ENCODE measurements at places on chromosomes 5 and 9.

DNA sequence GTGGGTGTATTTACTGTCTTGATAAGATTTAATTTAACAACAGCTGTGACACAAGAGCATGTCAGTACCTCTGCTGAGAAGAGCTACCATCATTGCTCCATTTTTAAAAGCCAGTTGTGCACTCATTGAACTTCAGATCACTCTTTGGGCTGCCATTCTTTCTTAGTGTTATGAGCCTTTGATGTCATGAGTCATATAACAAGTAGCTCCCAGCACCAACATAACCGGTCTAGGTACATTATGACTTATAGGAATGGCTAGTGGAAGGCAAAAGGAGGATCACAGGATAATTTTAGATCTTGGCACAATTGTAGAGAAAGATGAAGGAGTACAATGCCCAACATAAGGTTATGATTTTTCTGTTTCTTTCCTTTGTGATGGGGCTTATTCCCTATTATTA is 170.8 kb upstream of the FBN2 start:
- no peak for DNase-seq

GRCh38 chr5:101260857-101261256 is 357.8 kb upstream of the ST8SIA4 start:
- DNase-seq: no peak

DNA sequence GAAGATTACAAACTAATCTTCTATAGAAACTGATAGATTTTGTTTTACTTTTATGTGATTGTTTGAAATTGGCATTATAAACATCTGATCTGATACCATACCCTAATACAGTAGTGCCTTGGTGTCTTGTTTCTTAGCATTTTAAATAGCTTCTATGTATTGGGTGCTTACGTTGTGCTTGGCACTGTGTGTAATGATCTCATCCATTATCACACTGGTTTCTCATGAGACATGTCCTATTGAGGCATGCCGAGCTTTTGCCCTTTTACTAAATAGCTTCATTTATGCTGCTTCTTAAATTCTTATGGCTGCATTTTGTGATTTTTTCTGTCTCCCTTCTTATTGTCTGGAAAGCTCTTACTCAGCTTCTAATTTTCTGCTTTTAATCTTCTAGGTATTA is 48.2 kb upstream of the TLR4 start:
- DNase-seq: no peak

DNA sequence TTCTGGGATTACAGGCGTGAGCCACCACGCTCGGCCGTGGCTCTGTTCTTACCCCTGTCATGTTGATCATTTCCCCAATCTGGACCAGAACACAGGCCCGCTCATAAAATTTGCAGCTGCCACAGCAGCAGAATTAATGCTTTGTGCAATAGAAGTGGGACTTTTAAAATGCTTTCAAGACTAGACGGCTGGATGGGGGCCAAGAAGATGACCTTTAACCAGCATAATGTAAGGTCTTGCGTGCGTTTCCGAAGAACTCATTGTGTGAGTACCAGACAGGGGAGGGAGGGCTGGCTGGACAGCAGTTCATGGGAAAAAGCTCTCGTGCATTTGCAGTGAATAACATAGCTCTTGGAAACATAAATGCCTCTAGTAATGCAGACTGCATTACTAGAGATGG is 3.5 kb upstream of the WDR38 start:
- DNase-seq: peak; percentile 64

DNA sequence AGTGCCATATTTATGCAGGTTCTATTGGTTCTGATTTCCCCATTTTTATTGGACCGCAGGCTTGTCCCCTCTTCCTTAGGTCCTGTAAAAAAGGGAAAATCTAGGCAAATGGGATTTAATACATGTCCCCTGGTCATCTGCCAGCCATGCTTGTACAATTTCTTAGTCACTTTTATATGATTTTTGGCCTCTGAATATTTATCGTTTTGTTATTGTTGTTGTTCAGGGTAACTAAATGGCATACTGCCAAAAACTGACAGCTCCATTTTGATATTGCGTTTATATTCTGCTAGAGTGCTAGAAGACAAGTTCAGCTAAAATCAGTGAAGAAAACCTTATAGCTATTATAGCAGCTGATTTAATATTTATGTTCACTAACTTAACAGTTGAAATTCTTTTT is 770.2 kb upstream of the FAM174A start:
- DNase-seq: no peak

GRCh38 chr9:35771534-35771933 is 17.5 kb upstream of the MSMP start:
- DNase-seq: no peak

GRCh38 chr5:53008751-53009150 is 19.6 kb downstream of the ITGA2 start:
- peak; percentile 62 for DNase-seq

- DNase-seq: peak; percentile 85
These were observed 52.8 kb upstream of the CCDC112 start for GRCh38 chr5:115349001-115349817.

GRCh38 chr5:64585646-64586045 is 79.8 kb downstream of the RGS7BP start:
- DNase-seq: no peak

- DNase-seq: peak; percentile 23
These were observed 1.8 kb upstream of the CFAP95 start for GRCh38 chr9:69818750-69819345.

DNA sequence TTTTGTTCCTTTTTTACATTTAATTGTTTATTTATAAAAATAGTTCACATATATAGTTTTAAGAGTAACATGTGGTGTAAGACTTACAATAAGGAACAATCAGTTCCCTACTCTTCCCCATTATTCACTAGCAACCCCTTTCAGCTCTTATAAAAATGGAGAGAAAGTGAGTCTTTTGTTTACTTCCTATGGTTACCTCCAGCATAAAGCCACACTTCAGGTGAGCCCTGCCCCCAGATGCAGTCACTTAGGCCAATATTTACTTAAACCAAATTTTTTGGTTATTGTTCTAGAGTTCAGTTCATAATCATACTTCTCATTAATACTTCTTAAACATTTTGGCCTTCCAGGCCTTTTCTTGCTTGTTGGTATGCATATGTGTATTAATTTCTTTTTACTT is 33.7 kb downstream of the UBE2R2 start:
- no peak for DNase-seq

DNA sequence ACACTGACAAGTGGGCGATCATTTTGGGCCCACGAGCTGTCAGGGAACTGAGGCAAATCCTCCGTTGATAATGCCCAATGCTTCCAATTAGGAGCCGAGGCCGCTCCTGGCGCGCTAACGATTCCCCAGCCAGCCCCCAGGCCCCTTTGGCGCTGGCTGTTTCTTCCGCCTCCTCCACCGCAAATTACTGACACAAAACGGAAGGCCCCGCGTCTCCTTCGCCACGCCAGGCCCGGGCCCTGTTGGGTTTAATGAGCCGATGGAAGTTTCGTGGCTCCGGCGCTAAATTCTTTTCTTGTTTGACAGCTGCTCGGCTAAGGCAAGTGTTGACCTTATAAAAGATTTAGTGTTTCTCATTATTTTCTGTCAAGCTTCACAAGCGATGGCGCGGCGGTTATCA is 25.7 kb upstream of the BARHL1 start:
- DNase-seq: no peak

GRCh38 chr5:115351356-115352195 is 55.1 kb upstream of the CCDC112 start:
- DNase-seq: peak; percentile 45

DNA sequence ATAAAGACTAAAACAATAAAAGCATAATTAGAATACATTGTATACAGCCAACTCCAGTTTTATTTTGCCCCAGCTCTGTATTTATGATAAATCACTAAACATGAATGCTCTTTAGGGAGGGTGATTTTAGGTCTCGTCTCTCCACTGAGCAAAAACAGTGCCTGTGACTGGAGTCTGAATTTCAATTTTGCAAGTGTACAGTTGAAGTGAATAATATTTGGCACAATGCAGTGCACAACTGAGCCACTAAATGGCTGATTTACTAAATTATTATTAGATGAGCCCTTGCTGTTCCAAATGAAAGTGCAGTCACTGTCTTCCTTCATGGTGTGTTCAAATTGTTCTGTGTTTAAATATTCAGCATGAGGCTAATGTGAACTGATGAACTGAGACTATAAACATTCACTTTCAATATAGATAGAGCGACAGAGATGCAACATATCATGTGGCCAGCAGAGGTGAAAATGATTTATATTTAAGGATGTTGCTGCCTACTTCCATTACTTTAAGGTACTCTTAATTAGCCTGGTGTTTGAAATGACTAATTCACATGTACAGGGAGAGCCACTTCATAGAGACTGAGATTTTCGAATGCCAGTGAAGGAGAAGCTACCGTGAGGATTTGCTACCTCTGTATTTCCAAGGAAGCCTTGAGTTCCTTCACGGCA is 375.1 kb downstream of the EBF1 start:
- no peak for DNase-seq

- no peak for DNase-seq
These were observed 1.4 kb upstream of the C5orf15 start for GRCh38 chr5:133969654-133970324.

GRCh38 chr5:16253856-16254255 is 74.3 kb upstream of the MARCHF11 start:
- DNase-seq: no peak

DNA sequence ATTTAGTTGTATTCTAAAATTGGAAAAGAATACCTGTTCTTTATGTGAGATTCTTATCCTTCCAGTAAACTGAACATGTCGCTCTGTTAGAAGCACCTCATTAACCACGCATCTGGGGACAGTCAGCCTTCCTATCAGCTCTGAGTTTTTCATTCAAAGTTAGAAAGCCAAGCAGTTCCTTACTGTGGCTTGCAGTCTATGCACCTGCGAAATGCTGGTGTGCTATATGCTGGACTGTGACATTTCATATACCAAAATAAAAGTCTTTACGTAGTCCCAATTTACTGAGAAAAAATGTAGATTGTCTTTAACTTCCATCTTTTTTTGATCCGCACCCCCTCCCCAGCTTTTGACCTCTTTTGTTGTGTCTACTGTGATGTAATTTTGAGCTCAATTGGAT is 4.3 kb downstream of the ANP32B start:
- no peak for DNase-seq

GRCh38 chr9:35431467-35431866 is 58.4 kb upstream of the RUSC2 start:
- DNase-seq: no peak

GRCh38 chr9:6961845-6962522 is 204.2 kb downstream of the KDM4C start:
- no peak for DNase-seq

GRCh38 chr5:172939611-172940267 is 19.5 kb upstream of the RPL26L1 start:
- DNase-seq: peak; percentile 53

- peak; percentile 90 for DNase-seq
These were observed 83.2 kb downstream of the FOXD1 start for GRCh38 chr5:73365301-73365853.

DNA sequence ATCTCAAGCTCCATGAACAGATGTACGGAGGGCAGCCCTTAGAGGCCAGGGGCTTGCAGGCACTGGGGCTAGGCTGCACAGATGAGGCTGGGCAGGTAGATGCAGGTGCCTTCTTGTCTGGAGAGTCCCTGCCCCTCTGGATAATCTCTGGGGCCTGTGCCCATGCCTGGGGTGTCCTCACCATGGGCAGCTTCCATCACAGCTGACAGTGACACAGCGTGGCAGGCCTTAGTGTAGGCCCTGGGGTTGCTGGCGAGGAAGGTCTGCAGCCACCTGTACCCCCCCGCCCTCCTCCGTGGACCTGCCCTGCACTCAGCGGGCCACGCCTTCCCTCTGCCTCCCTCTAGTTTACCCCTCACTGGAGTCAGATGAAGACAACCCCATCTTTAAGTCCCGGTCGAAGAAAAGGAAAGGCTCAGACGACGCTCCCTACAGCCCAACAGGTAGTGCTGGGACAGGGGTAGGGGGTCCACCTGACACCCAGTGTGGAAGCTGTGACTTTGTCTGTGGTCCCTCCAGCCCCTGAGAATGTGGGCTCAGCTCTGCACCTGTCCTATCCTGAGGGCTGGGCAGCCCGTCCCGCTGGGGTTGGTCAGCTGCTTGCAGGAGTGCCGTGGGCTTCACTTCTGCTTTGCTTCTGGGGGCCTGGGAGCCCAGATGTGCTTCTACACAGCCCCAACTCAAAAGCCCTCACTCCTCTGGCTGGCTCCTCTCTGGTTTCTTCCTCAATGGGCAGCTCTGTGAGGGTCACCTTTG is 98.4 kb downstream of the PHF2 start:
- no peak for DNase-seq

GRCh38 chr9:922171-922570 is 54.3 kb upstream of the DMRT3 start:
- no peak for DNase-seq

- DNase-seq: peak; percentile 72
These were observed 5.6 kb upstream of the IRF1 start for GRCh38 chr5:132496191-132496630.

- DNase-seq: no peak
These were observed 515.3 kb downstream of the TLE1 start for GRCh38 chr9:81174023-81174422.

DNA sequence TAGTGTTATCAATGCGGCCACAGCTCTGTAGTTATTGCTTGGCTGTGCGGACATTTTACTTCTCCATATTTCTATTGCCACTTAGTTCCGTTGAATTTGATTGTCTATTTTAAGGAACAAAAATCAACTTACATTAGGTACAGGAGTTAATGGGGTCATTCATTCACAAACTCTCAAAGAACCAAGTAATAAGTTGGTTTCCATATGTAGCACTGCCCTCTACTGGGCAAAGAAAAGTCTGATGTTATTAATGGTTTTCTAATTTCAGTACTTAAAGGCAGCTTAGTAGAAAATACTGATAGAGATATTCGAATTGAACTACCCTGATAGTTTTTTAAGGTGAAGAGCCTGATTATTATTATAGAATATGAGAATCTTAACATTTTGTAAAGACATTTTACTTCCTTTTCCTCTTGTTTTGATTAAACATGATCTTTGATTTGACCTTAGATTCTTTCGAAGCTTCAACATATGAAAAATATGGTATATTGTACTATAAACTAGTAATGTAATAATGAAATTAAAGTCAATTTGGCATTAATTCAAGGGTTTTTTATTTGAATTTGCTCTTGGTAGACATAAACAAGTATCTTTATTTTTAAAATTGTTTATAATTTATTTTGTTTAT is 119.5 kb upstream of the CTNND2 start:
- peak; percentile 6 for DNase-seq

GRCh38 chr9:105608721-105609598 is 51.0 kb downstream of the FKTN start:
- DNase-seq: peak; percentile 43

- DNase-seq: peak; percentile 95
These were observed at the start of gene ZNF454 for GRCh38 chr5:178940569-178941360. TSS of gene ZNF454 (plus strand) at chr5:178941198. CDS start at chr5:178942792, 1,594 bp downstream.

- DNase-seq: no peak
These were observed 25.9 kb upstream of the ADAMTSL1 start for GRCh38 chr9:18448101-18448500.

GRCh38 chr9:89994988-89995613 is 390.3 kb downstream of the GADD45G start:
- no peak for DNase-seq

- no peak for DNase-seq
These were observed 24.4 kb upstream of the AKNA start for GRCh38 chr9:114412048-114412683.

Data from fibroblast of skin of right quadriceps (primary cell).